Gastroesophageal sphincter (tissue), 4 donors: ENCODE measurements at places on chromosomes 6 and 20.

DNA sequence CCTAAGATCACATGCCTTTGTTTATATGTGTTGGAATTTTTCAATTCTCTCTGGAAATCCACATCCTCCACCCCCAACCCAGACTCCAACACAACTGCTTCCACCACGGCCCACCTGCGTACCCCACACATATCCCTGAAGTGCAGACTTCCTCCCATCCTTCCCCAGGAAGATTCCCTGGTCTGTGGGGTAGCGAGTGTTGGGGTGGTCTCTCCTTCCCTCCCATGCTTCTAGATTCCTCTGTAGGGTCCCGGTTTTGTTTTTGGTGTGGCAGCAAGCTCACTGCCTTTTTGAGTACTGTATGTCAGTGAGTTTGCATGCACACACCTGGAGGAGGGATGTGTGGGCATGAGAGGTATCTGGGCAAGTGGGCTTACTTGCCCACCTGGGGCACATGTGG is 127.6 kb downstream of the MRPL14 start:
- ATAC-seq: no peak

GRCh38 chr6:116461331-116461931 is at the start of gene CALHM6:
Gene CALHM6 (plus strand): TSS chr6:116461375. CDS start chr6:116461930, 555 bp downstream.
- ATAC-seq: no peak

- ATAC-seq: no peak
These were observed 71.3 kb downstream of the MANEA start for GRCh38 chr6:95648636-95649035.

DNA sequence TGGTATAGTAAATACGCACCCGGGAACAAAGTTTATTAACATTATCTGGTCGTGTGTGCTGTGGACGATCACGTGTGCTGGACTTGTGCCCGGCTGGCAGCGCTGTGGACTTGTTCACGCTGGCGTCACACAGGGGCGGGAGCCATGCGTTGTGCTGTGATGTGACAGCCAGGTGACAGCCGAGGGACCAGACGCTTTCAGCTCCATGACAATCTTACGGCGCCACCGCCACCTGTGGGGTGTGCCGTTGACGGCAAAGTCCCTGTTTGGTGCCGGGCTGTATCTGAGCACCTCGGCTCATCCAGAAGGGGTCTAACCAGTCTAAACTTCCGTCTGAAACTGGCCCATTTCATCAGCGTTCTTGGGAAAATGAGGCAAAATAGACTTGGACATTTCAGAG is 25.2 kb downstream of the DLL1 start:
- no peak for ATAC-seq

GRCh38 chr6:131042664-131043063 is 20.4 kb downstream of the EPB41L2 start:
- peak; percentile 68 for ATAC-seq

GRCh38 chr6:45927421-45928320 is 88.0 kb downstream of the CLIC5 start:
- ATAC-seq: no peak
